ENCODE measurements at places on chromosomes 1 and 21.
A peak's percentile ranks its signal among the peaks of the same experiment; 100 is the strongest.

GRCh38 chr21:28654406-28654805 is 338.3 kb downstream of the LTN1 start:
- no peak for DNase-seq

DNA sequence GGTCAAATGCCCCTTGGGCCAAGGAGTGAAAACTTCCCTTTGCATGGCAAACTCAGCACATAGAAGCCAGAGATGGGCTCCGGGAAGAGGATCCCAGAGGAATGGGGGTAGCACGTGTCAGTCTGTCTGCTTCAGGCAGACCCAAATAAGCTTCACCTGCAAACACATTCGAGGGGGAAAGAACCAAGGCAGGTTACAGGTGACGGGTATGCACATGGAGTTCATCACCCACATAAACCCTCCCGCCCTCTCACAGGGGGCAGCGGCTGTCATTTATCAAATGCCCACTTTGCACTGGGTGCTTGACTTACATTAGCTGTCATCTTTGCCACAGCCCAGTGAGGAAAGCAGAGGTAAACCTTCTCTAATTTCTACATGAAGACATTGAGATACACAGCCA is 73.0 kb upstream of the TLR5 start:
- DNase-seq, result no peak

DNA sequence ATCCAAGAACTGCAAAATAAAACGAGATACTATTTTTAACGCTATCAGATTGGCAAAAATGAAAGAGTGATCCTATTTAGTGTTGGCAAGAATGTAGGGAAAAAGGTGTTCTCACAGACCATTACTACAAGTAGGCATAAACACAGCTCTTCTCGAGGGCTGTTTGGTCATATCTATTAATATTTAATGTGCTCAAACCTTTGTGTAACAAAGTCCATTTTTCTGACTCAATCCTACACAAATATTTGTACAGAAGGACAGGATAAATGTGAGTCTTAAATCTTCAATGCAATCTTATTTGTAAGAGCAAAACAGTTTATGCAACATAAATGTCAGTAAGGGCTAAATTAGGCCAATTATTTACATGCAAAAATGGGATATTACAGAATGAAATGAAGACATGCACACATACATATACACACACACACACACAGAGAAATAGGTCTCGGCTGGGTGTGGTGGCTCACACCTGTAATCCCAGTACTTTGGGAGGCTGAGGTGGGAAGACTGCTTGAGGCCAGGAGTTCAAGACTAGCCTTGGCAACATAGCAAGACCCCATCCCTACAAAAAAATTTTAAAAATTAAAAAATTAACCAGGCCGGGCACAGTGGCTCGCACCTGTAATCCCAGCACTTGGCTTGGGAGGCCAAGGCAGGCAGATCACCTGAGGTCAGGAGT is 17.7 kb downstream of the DHCR24 start:
- no peak for DNase-seq

DNA sequence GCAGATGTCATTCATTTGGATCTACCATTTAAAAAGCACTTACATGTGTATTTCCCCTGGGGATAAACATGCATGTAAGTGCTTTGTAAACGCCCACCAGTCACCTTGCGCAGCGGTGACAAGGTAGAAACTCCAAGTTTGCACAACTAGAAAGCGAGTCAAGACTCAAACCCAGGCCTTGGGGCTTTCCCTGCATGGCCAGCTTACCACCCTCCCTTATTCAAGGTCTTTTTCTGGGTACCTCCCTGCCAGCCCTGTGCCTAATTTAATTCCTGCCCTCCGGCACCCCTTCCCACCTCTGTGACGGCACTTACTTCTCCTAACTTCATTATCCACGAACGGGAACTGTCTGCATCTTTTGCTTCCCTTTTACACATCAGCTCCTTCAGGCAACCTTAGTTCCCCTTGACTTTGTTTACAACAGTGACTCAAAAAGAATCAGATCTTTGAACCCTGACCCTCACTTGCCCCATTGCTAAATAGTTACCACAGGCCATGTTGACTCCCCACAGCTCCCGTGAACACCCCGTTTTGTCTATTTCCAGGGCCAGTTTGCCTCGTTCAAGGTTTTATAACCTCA is 138.3 kb upstream of the ETS2 start:
- DNase-seq, result no peak

DNA sequence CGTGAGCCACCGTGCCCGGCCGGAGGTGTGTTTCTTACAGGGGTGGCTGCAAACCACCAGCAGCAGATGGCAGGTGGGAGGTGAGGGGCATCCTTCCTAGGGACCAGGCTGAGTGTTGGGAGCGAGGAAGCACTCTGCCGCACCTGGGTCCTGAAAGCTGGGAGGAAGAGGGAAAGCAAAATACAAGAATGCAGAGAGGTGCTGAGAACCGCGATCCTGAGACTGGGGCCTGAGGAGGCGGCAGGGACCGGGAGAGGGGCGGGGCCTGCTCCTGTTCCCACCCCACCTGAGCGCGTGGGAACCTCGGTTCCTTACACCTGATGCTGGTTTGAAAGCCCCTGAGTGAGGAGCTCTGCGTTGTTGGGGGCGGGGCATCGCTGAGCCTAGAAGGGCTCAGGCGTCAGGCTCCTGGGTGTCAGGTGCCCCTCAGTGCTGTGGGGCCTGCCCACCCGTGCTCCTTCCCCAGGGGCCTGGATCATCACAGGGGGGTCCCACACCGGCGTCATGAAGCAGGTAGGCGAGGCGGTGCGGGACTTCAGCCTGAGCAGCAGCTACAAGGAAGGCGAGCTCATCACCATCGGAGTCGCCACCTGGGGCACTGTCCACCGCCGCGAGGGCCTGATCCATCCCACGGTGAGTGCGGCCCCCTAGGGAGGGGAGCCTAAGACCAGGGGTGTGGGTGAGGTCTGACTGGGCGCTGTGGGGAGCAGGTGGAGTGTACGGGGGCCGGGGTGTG is 15.5 kb downstream of the TRPM2 start:
- no peak for DNase-seq

DNA sequence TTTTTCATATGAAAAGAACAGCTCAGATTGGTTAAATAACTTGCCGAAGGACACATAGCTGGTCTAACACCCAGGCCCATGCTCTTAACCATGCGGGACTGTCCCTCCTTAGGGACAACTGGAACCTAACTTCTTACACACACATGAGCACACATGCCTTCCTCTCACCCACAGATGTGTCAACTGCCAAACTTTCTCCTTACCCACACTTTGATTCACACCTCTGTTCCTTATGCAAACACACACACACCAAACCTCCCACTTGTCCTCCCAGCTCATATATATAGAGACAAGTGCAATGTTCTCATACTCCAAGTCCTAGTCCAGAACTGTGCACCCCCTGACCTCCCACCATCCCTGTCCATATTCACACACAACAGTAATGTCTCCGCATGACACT is 4.3 kb downstream of the RAB25 start:
- no peak for DNase-seq

DNA sequence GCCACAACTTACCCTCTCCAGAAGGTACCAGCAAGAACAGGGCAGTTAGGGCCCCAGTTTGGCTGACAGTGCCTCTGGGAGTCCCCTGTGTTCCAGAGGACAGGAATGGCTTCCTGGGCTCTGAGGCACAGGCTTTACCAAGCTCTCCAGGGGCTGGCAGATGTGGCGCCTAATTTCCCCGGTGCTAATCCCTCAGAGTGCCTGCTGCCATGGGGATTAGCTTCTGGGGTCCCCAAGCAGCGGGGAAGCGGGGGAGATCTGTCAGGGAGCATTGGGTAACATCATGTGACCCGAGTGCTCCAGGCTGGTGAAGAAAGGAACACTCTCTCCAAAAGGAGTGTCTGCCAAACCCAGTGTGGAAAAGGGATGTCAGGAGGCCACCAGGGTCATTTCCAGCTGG is at the start of gene LACTBL1:
TSS of gene LACTBL1 (minus strand) at position 107 of the 400 bp plus-strand sequence. CDS start 550 bp downstream, outside the sequence.
- no peak for DNase-seq

- no peak for DNase-seq
Observed at GRCh38 chr1:200400556-200400955, 9.3 kb downstream of the ZNF281 start.

- no peak for DNase-seq
Observed at GRCh38 chr1:35506960-35507912, 50.0 kb downstream of the KIAA0319L start.

- no peak for DNase-seq
Observed at GRCh38 chr1:100213141-100213540, 35.1 kb upstream of the LRRC39 start.

- no peak for DNase-seq
Observed at GRCh38 chr1:160438317-160438918, 38.1 kb downstream of the VANGL2 start.

DNA sequence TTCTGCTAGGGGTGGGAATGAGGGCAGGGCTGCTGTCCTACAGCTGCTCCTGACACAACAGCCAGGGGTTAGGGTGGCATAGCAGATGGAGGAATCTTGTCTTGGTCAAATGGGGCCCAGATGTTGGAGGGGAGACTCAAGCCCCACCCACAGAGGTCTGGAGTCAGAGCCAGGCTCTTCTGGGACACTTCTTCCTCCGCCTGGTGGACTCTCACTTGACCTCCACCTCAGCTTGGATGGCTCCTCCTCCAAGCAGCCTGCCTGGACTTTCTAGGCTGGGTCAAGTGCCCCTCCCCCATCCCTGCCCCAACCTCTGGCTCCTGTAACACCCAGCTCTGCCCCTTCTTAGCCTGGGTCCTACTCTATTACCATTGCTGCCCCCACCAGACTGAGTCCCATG is 35.5 kb downstream of the EPHA2 start:
- DNase-seq, result no peak

DNA sequence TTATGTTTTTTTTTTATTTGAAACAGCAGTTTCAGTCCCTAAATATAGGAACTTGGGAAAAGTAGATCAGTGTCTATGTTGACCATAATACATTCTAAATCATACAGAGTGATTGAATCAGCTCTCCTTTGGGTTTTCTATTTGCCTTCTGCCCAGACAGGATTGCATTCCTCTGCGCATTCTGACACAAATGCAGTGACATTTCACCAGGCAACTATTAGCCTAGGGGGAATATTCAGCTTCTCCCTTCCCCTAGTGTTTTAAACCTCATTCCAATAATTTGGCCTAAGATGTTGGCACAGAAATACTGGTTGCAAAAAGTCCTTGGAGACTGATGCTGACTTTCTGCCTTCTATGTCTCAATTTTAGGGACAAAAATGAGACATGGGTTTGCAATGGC is 172.8 kb downstream of the PTGER3 start:
- no peak for DNase-seq

DNA sequence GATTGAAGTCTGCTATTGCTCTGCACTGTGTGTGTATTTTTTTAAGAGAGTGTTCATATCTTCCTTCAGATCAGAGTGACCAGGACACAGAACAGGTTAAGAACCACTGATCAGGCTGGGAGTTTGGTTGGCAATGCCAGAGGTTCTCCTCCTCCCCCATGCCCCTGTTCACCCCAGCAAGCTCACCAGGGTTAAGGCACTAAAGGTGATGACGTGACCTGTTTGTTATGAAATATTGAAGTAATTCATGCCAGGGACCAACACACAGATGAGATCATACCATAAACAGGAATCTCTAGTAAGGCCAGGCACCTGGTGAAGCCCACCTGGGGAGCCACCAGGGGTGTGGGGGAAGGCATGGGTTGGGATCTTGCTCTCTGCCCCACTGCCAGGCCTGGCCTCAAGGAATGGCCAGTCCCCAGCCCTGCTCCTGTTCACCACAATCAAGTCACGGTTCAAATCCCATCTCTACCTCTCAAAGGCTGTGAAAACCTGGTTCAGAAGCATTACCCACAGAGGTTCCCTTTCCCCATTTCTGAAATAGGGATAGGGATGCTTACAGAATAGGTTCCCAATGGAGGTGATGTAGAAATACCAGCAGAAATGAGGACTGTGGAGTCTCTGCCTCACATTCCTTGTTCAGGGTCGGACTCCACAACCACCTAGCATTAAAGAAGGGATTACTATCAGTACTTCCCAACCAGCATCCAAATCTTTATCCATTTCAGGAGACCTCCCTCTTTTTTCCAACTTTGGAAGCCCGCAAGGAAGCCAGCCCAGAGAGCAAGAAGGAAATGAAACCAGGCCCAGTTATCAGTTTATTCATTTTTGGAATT is 2.4 kb downstream of the ID3 start:
- no peak for DNase-seq

DNA sequence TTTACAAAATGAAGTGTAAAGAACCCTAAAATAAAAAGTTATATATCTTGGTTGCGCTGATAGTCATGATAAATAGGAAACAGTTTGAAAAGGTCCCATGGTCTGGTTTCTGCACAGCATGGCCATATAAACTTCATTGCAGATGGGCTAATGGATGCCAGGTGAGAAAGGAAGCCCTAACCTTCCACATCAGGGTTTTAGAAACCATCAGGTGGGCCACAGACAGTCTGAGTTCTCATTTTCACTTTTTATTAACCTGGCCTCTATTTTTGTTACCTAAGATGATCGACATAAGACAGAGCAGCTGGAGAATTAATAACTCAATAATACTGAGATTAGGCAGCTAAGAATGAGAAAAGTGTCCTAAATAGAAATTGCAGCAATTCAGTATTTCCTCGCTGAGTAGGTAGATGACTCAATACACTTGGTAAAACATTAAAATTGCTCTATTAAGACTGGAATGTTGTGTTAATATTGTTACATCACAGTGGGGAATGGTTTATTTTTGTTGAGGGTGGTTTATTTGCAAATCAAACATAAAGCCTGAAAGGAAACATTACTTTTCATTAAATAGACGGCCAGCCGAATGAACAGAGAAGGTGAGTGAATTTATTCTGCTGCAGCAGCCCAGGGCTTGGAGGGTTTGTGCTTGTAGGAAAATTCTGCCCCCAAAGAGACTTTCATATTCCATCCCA is 21.1 kb downstream of the C1orf21 start:
- no peak for DNase-seq

DNA sequence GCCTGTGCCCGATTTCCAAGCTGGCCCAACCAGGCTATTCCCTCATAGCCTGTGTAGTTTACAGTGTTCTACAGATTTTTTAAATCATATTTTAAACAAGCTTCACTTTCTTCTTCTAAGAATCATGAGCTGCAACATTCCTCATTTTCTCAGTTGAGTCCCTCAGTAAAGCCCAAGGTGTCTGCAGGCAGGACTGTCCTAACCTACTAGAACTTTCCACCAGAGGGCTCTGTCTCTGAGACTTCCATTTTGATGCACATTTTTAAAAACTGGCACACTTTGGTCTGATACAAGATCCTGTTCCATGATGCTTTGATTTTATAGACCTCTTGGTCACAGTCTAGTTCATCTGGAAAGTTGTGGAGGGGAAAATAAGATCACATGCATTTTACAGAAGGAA is 21.6 kb upstream of the SLAMF6 start:
- no peak for DNase-seq

DNA sequence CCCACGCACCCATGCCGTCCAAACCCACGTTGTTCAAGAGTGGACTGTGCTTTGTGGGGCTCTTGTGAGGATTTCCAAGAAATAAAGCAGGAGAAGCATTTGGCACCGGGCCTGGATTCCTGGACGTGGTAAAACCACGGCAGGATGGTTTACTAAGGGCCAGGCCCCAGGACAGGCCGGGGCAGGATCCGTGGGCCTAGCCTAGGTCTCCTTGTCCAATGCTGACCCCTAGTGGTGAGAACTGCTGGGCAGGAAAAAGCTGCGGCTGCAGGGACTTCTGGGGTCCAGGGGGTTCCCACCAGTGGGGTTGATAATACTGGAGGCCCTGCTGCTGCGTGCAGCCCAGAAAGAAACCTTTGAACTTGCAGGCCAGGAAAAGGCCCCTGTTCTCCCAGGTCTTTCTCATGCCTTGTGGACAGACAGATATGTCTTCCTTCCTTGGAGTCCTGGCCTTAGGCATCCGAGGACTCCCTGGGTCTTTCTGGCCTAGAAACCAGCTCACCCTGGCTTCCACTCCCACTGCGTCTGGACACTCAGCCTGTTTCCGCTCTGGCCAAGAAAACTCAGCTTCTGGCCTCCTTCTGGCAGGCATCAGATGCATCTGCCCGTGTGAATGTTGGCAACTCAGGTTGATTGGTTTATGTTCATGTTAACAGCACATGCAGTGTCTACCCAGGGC is 106.9 kb upstream of the TMEM51 start:
- DNase-seq, result peak; percentile 53
